Caudate nucleus (tissue), 63 donors: ENCODE measurements at places on chromosomes 3 and 15.

- DNase-seq: no peak
These were observed 21.3 kb downstream of the HOMER2 start for GRCh38 chr15:82931221-82931620.

DNA sequence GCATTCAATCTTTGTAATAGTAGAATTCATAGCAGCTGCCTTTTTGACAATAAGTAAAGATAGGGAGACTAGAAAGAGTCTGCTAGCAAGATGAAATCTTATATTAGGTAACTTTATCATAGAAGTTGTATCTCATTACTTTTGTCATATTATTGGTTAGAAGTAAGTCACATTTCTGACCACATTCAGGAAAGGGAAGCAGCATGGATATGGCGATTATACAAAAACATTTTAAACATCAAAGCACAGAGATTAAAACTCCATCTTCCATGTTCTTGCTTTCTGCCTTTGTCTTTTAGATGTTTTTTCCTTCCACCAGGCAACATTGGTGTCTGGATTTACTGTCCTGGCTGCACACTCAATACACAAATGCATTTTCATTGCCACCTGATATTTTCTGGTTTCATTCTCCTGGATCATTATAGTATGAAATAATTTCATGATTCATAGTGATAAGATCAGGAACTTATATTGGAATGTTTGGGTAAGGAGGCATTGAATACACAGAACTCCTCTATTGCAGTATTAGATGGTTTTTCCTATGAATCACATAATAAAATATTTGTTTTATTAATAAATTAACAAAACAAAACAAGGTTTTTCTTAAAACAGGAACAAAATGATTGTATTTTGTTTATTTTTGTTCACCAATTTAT is 1460.3 kb upstream of the CADM2 start:
- DNase-seq: no peak

- no peak for DNase-seq
These were observed 74.6 kb upstream of the LEKR1 start for GRCh38 chr3:156751461-156752025.

DNA sequence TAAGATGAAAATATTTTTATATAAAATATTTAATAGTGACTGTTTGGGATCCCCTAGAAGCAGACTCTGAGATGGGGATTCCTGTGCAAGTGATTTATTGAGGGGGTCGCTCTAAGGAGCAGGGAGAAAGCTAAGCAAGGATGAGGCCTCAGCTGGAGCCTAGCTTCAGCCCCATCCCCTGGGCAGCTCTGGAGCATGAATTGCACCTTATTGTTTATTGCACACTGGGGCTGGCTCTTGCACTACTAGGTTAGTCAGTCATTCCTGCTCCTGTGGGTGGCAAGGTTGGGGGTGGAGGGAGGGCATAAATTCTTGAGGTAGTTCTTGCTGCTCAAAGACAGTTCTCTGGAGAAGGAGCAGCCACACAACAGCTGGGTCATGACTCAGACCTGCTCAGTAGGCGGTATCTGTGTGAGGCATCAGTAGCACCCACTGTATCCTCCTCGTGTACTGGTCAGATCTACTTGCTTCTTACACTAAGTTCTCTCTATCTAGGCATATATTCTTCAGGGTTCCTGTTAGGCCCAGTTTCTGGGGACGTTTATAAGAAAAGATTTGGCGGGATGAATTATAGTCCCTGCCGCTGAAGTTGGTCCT is 27.2 kb upstream of the TNFSF10 start:
- no peak for DNase-seq

DNA sequence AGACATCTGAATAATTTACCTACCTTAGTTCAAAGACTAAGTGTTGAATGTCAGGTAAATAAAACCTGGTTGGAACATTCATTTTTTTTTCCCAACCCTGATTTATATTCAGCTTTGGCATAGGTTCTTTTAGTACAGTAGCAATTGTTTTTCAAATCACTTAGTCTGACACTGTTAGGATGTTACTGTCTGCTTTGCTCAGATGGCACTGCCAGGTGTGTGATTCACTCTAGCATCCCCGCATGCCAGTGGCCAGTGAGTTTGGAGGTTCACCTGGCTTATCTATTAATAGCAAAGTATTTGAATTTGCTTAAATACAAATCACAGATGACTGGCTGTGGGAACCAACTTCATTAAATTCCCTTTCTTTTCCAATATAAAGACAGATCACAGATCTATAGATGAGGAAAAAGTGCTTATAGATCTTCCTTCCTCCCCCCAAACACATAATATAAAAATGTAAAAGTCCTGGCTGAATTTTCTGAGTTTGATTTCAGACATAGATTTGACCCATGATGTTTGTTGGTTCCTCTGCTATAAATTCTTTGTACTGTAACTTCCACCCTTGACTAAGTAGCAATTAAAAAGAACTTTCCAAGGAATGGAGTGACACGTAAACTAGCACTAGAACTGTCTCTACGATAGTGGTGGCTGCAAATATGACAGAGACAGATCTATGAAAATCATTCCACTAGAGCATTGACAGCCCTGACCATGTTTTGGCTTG is 3.9 kb downstream of the THBS1 start:
- no peak for DNase-seq

- no peak for DNase-seq
These were observed 92.0 kb upstream of the LINGO1 start for GRCh38 chr15:77724715-77725114.

GRCh38 chr15:54250326-54250725 is 272.1 kb downstream of the UNC13C start:
- DNase-seq: peak; percentile 1

DNA sequence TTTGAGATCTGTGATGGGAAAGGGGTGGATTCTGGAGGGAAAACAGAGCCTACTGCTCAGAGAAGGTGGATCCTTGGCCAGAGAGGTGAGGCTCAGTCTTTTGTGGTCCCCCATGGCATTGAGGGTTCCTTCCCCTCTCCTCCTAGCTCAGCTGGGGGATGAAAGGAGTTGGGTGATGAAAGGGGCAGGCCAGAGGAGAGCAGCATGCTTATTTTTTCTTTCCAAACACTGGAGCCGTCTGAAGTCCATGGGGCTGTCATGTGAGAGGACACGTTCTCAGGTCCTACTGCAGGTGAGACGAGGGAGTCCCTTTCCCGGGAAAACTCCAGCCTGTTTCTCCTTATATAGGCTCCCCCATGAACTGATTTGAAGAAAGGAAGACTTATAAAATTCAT is 71.4 kb downstream of the SCN5A start:
- no peak for DNase-seq
